Calu3 (cell line): ENCODE measurements at places on chromosomes 5 and 9.
A peak's percentile ranks its signal among the peaks of the same experiment; 100 is the strongest.

- no peak for DNase-seq
Observed at GRCh38 chr5:151363673-151364072, 16.3 kb upstream of the SLC36A2 start.

DNA sequence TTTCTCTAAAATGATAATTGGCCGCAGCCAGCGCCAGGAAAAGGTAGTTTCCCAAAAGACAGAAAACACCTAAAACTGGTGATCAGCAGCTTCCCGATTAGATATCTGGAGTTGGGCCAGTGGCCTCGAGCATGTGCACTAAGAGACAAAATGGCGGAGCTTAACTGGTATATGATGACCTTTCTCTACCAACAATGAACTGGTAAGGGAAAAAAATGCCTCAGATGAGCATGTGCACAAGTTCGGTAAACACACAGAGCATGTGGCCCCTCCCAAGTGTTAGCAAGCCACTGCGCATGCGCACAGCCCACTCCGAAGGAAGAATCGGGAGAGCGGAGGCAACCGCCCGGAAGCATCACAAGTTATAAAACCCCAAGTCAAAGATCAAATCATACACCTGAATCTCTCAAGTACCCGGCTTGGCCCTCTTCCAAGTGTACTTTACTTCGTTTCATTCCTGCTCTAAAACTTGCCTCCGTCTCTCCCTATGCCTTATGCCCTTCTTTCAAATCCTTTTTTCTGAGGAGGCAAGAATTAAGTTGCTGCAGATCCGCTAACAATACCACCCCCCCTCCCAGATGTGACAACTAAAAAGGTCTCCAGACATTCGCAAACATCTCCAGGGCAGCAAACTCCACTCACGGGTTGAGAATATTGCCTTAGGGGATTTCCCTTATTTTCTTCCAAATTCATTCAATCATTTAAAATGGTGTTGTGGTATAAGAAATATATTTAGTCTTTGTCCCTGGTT lies 15.0 kb upstream of the PTBP3 start:
- peak; percentile 66 for DNase-seq

- DNase-seq, result no peak
Observed at GRCh38 chr9:131835151-131835910, 95.5 kb upstream of the RAPGEF1 start.

GRCh38 chr9:72151104-72151503 lies 1.9 kb downstream of the GDA start:
- DNase-seq, result no peak

GRCh38 chr9:89718651-89719050 lies 113.8 kb downstream of the GADD45G start:
- no peak for DNase-seq

GRCh38 chr5:172733131-172733973 lies 37.6 kb downstream of the DUSP1 start:
- peak; percentile 64 for DNase-seq

DNA sequence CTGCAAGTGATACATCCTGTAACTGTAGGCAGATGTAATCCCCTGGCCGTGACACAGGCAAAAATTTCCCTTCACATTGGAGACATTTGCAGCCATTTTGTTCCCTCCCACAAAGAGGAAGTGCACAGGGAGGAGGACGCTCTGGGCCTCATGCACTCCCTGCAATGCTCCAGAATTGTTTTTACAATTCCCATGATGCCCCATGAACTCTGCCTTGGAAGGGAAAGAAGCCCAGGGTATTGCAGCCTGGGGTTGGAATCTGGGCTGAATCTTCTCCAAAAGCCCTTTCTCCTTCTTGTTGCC lies 491.7 kb downstream of the CCDC171 start:
- DNase-seq, result no peak
